Activated naive CD4-positive, alpha-beta T cell treated with Interleukin-2 at 50 U/mL for 16 hours (primary cell): ENCODE measurements at places on chromosomes 7 and 10.

DNA sequence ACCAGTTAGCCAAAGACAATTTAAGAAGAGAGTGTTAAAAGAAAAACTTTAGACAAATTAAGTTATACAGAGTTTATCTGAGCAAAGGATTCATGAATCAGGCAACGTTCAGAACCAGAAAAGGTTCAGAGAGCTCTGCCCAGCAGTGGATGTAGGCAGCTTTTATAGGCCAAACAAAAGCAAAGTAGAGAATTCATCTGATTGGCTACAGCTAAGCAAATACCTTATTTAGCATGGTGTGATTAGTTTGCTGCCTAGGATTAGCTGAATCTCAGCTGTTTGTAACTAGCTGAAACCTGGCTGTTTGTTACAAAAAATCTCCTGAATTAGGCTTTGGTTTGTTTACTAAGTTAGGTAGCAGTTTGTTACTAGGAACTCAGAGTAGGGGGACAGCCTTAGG, 66.0 kb downstream of the SLC25A40 start:
- DNase-seq, result no peak

DNA sequence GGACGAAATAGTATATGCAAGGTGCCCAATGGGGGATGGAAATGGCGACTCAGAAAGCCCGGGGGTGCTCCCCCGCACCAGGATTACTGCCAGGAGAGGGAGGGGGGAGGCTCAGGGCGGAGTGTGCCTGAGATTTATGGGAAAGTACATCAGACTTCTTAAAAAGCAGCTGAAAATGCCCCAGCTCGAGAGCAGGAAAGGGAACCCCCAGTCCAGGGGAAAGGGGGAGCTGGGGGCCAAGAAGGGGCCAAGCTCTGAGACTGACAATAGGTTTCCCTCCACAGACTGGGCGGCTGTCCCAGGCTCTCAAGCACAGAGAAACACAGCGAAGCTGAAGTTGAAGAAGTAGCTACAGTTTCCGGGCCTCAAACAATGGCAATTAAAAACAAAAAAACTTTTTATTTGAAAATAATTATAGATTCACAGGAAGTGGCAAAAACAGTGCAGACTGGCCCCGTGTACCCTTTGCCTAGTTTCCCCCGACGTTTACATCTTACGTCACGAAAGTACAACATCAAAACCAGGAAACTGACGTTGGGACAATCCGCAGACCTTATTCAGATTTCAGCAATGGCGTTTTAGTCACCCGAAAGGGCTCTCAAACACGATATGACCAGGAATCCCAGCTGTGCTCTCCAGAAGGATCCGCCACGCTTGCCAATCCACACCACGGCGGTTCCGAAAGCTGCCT, 83.9 kb upstream of the FGFR2 start:
- DNase-seq, result no peak

DNA sequence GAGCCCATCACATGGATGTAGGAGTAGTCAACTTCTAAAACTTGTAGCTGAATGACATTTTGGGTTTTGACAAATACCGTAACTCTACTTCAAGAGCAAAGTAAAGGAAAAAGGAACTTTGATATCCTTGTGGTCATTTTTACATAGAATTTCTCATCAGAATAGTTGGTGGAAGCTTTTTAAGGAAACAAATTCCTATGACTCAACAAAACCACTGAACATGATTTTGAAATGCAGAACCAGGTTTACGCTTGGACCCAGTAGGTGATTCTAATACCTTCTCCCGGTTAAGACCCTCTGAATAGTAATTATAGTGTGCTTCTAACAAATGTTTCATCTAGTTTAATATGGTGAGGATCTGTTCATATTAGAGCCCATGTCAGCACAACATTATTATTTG, 307.8 kb downstream of the GPR37 start:
- no peak for DNase-seq

GRCh38 chr7:151327659-151328058, 14.0 kb upstream of the NUB1 start:
- no peak for DNase-seq

DNA sequence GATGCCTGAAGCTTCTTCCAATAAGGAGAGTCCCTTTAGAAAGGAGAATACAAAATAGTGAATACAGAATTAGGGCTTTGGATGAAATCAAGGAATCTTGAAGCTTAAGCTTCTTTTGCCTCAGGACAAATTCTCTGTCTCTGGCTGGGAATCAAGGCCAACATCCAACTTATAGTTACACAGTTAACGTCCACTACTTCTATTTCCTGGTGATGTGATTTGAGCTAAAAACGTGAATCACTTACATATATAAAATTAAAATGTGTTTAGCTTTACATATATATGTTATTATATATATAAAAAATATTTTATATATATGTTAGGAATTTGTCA, 11.4 kb upstream of the INPP5F start:
- no peak for DNase-seq

DNA sequence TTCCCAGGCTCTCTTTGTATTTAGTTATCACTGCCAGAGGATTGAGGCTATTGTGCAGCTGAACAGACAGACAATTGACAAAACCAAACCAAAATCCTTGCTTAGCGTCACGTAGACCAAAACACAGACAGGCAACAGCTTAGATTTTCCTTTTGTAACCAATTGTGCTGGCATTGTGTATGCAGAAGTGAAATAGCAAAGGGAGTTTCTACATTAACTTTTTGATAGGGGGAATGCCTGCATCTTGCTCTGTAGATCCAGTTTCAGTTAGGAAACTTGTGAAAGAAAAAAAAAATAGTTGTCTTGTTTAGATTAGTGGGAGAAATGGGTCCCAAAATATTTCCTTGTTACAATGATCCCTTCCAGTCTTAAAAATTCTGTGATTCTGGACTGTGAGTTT, 333.8 kb downstream of the BBS9 start:
- no peak for DNase-seq

GRCh38 chr7:117835016-117835664, 38.1 kb downstream of the CTTNBP2 start:
- no peak for DNase-seq

GRCh38 chr10:24969841-24970281, 17.5 kb upstream of the PRTFDC1 start:
- no peak for DNase-seq

GRCh38 chr10:72653383-72654096, 27.7 kb upstream of the MICU1 start:
- no peak for DNase-seq

DNA sequence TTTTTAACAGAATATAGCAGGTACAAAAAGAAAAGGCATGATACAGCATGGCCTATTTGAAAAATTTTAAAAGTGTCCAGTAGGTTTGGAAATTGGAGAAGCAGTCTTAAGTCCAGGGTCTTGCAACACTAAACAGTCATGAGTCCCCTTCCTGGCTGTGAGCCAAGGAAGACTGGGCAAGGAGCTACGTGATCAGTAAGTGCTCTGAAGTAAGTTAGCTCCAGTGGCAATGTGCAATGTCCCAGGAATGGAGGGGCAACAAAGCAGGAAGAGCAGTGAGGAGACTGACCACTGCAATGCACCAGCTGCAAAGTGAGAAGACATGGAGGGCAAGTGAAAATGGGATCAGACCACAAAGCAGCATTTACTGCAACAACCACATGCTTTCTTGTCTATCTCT, 72.9 kb upstream of the GRID1 start:
- DNase-seq, result no peak

DNA sequence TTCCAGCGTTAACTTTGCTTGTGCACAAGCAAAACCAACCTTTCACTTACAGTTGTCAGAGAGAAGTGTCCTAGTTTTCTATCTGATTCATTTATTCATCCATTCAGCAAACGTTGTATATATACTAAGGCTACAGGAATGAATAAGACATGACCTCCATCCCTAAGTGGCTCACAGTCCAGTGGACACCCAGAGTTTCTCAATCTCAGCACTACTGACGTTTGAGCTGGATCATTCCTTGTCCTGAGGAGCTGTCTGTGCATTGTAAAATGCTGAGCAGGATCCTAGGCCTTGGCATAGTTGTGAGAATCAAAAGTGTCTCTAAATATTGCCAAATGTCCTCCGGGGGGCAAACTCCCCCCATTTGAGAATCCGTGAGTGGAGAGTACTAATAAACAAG, 166.7 kb upstream of the PRKCQ start:
- DNase-seq, result no peak

DNA sequence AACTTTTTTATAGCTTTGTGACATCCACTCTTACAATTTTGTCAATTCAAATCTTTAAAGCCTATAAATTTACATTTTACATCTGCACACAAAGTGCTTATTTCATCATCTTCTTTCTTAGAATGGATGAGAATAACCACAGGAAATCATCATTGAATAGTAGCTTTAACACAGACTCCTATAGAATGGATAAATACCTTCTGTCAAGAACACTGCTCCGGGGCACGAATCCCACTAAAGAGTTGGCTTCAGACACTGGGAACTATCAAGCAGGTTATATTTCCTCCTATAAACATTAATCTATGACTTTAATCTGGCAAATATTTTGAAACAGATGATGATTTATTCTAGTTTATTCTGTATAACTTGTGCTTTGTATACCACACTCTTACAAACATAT, 269.7 kb upstream of the TPK1 start:
- DNase-seq, result no peak

- DNase-seq, result no peak
These were observed 13.9 kb downstream of the NAPEPLD start for GRCh38 chr7:103134836-103135554.

DNA sequence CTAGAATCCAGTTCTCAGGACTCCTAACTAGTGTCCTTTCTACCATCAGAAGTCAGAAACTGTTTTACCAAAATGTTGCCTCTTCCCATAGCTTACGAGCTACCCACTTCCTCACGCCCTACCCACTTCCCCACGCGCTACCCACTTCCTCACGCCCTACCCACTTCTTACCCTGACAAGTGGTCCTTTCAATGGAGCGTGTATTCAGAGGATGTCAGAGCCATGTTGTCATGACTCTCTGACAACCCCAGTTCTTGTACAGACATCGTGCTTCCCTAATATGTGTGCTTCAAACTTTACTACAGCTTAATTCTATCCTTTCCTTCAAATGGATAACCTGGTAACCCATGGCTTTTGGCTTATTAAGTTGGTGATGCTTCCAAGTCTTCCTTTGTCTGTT, 84.8 kb upstream of the PHF14 start:
- no peak for DNase-seq

GRCh38 chr10:59557052-59557451, 152.6 kb downstream of the SLC16A9 start:
- DNase-seq, result no peak

DNA sequence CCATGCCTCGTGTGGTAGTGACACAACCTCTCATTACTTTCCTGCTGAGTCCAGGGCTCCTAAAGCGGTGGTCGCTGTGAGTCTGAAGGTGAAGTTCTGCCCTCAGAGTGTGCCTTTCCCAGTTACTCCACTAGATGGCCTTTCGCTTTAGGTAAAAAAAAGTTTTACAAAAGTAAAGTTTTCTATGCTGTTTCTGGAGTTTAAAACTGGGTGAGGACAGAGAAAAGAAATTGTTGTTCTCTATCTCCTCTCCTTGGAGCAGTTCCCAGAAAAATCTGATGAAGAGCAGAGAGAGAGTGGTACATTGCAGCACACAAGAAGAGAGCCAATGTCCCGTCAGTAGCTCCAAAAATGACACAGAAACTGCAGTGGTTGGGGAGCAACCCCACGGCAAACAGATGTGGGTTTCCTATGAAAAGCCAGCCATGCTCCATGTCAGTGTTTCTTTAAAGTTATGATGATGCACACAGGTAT, 257.1 kb downstream of the GLI3 start:
- no peak for DNase-seq

DNA sequence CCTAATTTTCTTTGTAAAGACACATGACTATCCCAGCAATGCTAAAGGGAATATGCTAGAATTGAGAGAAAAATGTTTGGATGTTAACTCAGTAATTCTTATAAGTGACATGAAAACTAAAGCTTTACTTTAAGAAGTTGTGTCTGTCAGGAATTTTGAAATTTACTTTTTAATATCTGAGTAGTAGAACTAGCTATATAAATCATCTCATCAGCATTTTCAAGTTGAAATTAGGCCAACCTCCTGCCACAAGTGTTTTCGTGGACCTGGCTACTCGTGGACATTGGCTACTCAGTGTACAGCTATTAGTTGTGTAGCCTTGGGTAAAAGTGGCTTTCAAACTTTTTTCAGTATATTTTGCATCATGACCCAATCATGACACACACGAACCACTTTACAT, 70.5 kb downstream of the ADD3 start:
- DNase-seq, result no peak

DNA sequence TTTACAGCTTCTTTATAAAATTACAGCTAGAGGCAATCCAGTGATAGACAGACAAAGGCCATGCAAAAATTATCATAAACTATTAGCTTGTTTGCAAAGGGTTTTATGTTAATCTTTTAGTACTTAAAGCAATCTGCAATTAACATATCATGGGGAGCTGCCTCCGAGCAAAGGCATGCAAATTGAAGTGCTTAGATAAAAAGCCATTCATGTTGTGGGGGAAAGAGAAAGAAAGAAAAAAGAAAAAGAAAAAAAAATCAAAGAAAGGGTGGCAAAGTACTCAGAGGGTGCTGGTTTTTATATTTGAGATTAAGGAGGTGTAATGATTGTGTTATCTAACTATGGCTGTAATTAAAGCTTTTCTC, 799.5 kb downstream of the LRMDA start:
- no peak for DNase-seq

GRCh38 chr10:111030042-111030750, 46.6 kb upstream of the ADRA2A start:
- DNase-seq, result no peak

- no peak for DNase-seq
These were observed 796 bp downstream of the FBXL15 start for GRCh38 chr10:102421507-102421756.

- no peak for DNase-seq
These were observed 280.9 kb upstream of the LYZL1 start for GRCh38 chr10:29007748-29008610.

DNA sequence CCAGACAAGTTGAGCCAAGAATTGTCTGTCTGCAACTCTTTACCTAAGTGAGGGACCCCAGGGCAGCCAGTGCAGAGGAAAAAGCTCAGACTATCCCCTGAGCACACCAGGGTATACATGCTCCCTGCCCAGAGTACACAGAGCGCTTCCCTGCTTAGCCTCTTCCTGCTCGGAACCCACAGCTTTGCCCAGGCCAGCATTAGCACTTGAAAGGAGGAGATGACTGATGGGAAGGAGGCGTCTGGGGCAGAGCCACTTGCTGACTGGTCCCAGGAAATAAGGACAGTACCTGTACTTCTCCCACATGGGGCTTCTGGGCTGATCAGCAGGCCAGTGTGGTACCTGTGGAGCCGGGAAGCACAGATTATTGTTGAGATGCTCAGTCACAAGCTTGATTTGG, 48.4 kb upstream of the TRIM8 start:
- DNase-seq, result no peak

DNA sequence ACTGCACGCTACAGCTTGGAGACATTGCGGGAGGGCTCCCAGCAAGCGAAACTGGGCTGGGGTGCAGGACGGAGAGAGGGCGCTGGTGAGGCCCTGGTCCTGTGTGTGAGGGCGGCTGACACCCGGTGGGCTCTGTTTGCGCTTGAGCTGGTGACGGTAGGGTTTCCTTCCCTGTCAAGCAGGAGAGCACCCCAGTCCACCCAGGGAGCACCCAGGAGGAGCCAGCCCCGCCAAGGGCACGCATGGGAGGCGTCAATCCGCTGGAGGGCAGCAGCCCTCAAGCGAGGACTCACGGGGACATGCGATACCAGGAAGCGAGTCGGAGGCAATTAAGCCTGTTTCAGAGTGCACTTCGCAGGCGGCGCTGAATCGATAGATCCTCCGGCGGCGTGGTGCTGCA, 109.4 kb downstream of the MAD1L1 start:
- no peak for DNase-seq
